ENCODE measurements at places on chromosomes 5 and 9.

GRCh38 chr5:113390224-113390623 lies 44.6 kb downstream of the TSSK1B start:
- no peak for DNase-seq

DNA sequence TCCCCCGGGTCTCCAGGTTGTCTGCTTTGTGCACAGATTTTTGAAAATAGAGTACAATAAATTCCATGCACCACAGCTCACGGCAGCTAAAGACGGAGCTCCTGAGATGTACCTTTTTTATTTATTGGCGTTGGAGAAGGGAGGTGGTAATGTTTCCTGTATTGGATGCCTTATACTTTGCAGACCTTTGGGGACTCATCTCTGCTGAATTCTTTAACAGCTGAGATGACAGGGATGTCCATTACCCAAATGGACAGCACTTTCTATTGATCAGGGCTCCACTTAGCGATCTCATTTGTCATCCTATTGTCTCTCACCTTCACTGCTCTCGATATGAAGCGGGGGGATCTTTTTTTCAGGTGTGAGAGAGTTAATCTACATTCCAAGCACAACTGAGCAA lies 137.8 kb downstream of the EFNA5 start:
- DNase-seq, result no peak

DNA sequence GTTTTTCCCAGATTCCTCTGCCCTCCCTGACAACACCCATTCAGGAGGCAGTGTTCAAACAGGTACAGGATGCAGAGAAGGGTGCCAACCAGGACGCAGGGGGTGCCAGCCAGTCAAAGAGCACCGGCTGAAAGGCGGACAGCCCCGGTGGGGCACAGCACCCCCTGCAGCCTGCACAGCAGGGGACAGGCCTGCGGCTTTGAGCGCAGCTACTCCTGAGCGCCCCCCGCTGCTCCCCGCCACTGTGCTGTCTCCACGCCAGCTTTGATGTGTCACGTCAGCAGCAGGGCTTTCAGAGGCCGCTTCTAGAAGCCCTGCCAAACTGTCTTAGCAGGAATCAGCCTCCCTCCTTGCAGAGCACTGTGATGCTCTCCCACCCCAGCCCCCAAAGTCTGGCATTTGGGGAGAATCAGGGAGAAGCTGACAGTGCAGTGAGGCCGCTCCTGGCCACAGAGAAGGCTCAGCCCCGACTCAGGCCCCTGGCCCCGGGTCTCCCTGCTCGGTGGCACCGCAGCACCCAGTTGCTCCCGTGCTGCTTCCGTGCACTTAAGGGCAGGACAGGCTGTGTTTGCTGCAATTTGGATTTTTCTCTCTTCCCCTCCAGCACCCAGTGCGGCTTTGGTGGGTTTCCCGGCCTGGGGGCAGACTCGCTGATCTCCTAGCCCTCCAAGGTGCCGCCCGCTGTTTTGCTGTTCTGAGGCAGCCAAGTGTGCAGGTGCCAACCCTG lies 20.3 kb downstream of the AK8 start:
- DNase-seq, result no peak

DNA sequence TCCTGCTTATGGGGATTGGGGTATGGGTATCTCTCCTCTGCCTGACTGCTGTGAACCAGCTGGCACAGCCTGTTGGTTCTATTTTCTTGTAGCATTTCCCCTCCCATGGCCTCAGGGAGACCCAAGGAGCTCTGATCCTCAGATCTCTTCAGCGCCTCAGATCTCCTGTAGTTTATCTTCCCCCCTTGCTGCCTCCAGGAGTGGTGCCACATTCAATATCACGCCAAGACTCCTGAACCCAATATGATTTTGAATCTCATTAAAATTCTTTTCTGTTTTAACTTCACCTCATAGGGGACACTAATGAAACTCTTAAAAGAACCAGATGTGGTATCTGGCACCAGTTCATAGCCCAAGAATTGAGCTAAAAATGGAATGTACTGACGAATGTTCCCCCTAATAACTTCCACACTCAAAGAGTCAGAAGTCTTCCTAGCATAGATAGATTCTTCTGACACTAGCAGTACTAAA lies 59.6 kb upstream of the LIFR start:
- DNase-seq, result no peak

- no peak for DNase-seq
Observed at GRCh38 chr5:24621792-24622191, 23.0 kb downstream of the CDH10 start.

- no peak for DNase-seq
Observed at GRCh38 chr9:14097666-14098415, 216.1 kb downstream of the NFIB start.

DNA sequence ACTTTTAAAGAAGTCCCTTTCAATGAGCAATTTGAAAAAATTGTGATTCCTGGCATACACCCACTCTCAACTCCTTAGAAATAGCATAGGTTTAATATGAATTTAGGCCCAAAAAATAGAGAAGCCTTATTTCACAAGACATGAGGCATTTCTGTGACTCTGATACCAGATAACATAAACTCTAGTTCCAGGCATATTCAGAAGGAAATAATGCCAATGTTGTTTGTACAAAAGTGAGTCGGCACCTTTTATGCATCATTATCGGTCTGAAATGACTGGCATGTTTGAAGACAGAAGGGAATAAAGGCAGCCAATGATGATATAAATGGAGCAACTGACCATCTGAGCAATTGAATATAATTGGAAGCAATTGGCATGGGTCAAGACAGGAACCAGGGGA lies 19.4 kb upstream of the RECK start:
- DNase-seq, result no peak

DNA sequence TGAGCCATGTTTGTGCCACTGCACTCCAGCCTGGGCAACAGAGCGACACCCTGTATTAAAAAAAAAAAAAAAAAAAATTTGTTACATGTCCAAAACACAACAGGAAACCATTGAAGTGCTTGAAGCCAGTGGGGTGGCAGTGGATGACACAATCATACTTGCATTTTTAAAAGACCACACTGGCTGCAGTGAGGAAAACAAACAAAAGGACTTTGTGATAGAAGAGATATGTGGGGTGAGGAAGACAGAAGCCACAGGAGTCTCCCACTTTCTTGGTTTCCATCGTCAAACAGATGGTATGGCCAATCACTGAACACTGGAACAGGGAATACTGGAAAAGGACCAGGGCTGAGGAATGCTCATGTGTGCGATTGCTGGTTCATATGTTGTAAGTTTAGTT lies 20.9 kb upstream of the COMMD10 start:
- DNase-seq, result no peak

DNA sequence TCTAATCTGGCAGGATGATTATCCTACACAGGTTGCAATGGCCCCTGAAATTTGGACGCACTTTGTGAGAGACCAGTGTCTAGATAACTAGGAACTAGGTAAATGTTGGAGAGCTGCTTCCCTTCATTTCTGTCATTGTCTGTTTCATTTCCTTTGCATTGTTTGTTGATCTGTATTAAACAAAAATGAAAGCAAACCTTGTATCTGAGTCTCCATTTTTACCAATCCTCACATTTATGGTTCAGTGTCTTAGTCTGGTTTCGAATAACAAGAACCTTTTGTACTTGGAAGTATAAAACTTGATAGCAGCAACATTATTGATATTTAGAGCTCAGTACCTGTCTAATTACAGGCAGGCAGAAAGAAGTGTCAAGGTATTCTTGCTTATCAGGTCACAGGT lies 105.5 kb downstream of the MRPS30 start:
- no peak for DNase-seq

GRCh38 chr5:101783241-101784013 lies 512.7 kb downstream of the SLCO4C1 start:
- DNase-seq, result no peak

DNA sequence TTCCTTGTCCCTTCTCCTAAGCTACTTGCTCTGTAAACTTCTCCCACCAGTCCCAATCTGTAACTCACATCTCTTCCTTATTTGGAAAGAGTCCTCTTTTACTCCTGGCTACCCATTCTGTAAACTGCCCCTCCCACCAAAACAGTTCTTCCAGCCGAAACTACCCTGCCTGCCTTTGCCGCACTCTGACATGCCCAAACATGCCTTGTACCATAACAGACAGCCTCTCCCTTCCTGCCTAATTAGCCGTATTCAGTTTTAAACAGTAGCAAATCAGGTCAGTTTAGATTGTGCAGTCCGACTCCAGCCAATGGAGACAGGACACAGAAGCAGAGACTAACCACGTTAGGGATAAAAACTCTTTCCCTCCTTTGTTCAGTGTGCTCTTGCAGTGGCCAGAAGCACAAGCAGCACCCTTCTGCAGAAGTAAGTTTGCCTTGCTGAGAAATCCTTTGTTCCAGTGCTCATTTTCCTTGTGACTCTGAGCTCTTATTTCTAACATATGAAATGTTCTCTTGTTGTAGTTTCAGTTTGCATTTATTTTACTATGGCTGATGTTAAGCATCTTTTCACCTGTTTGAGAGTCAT lies 5.4 kb upstream of the GLT6D1 start:
- no peak for DNase-seq

Data from activated T-helper 1 cell treated with anti-CD3 and anti-CD28 coated beads, Interleukin-2, amount 50 U/mL, for 16 hours (primary cell).